ENCODE measurements at places on chromosomes 5 and 9.

GRCh38 chr5:81226286-81226685, 6.8 kb upstream of the CKMT2 start:
- no peak for DNase-seq

DNA sequence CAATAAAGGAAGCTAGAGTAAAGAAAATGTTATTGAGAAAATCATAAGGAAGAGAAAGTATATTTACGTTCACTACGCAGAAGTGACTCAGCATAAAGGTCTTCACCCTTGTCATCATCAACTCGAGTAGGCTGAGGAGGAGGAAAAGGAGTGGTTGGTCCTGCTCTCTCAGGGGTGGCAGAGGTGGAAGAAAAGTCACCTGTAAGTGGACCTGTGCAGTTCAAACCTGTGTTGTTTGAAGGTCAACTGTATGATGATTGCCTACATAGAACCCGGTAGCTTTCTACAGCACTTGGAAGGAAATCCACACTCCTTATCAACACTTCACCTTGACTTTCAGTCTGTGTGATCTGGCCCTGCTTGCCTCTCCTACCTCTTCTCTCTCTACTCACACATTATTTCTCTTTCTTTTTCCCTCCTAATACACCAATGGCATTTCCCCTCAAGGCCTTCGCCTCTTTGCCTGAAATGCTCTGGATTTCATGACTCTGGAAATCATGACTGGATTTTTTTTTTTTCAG, 109.3 kb upstream of the CPEB4 start:
- no peak for DNase-seq

- peak; percentile 95 for DNase-seq
Observed at GRCh38 chr9:123562844-123563346, 206.9 kb downstream of the CRB2 start.

DNA sequence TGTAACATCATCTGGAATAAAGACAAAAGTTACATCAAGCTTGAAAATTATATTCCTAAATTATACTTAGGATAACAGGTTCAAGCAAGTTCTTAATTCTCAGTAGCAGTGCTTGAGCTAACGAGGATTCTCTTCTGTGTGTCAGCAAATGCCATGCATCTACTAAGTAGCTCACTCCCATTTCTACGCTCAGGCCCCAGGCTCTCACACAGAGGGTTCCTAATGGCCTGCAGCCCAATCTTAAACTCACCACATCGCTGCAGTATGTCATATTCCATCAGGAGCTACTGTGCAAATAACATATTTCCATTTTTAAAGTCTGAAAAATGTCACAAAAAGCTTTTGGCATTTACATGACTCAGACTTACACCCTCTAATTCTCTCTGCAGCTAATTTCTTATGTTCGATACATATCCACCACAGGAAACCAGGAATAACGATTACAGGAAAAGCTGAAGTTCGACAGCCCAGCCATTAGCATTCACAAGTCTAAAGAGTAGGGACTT, 474.8 kb downstream of the EFNA5 start:
- no peak for DNase-seq

- peak; percentile 12 for DNase-seq
Observed at GRCh38 chr9:88998911-88999310, 7.6 kb downstream of the S1PR3 start.

GRCh38 chr5:115384587-115385375, 88.3 kb upstream of the CCDC112 start:
- no peak for DNase-seq

DNA sequence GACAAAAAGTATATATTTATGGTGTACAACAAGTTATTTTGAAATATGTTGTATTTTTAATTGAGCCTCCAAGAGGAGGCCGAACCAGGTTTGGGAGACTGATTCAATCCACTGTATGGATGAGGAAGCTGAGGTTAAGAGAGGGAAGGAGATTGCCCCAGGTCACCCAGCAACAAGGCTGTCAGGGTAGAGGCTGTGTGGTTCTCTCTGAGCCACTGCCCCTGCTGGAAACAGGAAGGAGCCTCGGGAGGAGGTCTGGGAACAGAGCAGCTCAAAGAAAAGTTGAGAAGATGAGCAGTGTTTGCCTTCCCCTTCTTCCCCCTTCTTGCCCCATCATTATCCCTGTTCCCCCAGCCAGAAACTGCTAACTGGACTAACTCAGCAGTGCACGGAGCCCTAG, 6.6 kb upstream of the FAT2 start:
- no peak for DNase-seq

- DNase-seq = no peak
Observed at GRCh38 chr5:173320259-173320658, 8.0 kb downstream of the STC2 start.

DNA sequence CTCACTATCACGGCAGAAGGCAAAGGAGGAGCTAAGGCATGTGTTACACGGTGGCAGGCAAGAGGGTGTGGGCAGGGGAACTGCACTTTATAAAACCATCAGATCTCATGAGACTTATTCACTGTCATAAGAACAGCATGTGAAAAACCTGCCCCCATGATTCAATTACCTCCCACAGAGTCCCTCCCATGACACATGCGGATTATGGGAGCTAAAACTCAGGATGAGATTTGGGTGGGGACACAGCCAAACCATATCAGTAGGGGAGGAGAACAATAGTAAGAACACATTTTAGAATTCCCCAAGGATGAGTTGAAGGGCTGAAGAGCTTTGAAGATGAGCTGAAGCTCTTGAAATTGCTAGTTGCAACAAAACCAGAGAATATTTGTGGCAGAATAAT, 287.9 kb downstream of the SMARCA2 start:
- DNase-seq = peak; percentile 3

GRCh38 chr5:129096382-129096991, 1.9 kb downstream of the ISOC1 start:
- no peak for DNase-seq

- no peak for DNase-seq
Observed at GRCh38 chr5:97543166-97543565, 360.1 kb upstream of the RIOK2 start.

DNA sequence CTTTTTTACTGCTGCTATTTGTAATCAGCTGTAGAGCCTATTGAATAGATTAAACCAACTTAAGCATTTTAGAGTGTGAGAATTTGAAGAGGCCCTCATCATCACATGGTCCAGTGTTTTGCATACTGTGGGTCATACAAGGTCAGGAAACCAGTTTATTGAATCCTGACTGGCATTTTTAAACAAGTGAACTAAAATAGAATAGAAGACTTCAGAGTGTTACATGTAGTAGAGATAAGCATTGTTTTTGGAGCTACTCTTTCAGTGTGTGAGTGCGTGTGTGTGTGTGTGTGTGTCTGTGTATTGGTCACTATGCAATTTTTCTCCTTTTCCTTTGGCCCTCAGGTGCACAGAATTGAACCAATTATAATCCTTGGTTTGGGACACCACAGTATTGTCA, 114.4 kb downstream of the SLC28A3 start:
- DNase-seq = no peak

DNA sequence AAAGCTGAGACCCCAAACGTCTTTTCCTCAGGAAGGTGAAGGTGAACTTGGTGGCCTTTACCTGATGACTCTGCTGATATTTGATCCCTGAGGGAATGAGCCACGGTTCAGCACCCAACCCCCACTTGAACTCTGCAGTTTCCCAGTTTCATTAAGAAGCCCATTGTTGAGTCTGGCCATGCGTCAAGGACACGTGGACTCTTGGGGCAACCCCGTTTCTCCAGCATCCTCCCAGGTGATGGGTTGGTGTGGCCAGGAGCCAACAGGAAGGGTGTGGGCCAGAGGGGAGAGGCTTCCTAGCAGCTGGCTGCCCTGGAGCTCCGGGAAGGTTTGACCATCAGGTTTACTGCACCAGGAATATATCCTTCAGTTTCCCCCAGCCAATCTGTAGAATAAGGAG, 59.5 kb upstream of the GNE start:
- DNase-seq = no peak

DNA sequence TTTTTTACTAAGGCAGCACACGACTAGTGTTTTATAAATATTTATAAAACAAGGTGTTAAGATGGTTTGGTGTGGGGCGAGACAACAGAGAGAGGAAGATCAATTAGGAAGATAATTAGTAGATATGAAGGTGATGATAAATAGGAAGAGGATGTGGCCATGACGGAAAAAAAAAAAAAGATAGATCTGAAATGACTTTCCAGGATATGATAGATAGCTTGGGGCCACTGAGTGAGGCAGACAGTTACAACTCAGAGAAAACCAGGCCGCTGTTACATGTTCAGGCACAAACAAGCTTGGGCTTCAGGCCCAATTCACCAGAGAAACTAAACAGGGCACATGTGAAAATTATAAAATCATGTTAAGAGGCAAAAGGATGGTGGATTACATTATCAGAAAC, 43.2 kb downstream of the KIAA0825 start:
- DNase-seq = no peak

- no peak for DNase-seq
Observed at GRCh38 chr9:110006657-110007056, 201.3 kb downstream of the C9orf152 start.

GRCh38 chr5:105754056-105754455, 1916.7 kb downstream of the EFNA5 start:
- DNase-seq = peak; percentile 51

DNA sequence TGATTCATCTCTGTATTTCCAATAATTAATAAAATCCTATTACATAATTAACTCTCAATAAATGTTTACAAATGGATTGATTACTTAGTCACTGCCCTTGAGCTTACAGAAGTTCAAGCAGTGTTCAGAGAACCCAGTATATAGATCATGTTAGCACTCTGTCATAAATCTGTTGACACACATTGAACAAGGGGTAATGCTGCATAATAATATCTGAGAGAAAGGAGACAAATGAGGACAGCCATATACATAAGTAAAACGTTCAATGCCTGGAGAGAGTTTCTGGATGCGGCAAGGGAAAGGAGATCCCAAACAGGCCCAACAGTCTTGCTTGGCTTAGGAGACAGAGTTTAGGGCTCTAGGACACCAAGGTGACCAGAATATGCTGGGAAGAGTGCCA, 270.2 kb downstream of the FBXL17 start:
- no peak for DNase-seq

DNA sequence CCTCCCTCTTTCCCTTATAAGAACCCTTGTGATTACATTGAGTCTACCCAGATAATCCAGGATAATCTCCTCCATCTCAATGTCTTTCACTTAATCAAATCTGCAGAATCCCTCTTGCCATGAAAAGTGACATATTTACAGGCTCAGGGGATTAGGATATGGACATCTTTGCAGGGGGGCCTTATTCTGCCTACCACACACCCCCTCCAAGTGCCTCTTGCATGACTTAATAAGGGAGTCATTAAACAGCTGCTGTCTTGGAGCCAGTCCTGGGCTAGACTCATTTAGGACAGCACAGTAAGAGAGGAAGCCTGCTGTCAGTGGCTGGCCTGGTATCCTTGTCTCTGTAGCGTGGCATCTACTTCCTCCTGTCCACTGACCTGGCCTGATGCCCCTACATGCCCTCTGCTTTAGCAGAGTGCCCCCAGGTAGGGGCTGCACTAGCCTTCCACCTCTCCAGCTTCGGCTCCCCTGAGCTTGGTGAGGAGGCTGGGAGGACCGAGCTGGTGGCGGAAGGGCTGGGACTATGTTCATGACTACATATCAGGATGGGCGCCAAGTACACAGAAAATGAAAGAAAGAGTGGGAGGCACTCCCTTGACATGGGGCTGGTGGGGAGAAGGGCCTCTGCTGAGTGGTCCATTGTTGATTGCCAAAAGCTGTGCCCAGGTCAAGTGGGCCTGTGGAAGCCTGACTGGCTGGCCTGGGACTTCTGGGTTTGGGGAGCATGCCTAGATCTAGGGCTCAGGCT, 17.2 kb downstream of the ENHO start:
- no peak for DNase-seq

DNA sequence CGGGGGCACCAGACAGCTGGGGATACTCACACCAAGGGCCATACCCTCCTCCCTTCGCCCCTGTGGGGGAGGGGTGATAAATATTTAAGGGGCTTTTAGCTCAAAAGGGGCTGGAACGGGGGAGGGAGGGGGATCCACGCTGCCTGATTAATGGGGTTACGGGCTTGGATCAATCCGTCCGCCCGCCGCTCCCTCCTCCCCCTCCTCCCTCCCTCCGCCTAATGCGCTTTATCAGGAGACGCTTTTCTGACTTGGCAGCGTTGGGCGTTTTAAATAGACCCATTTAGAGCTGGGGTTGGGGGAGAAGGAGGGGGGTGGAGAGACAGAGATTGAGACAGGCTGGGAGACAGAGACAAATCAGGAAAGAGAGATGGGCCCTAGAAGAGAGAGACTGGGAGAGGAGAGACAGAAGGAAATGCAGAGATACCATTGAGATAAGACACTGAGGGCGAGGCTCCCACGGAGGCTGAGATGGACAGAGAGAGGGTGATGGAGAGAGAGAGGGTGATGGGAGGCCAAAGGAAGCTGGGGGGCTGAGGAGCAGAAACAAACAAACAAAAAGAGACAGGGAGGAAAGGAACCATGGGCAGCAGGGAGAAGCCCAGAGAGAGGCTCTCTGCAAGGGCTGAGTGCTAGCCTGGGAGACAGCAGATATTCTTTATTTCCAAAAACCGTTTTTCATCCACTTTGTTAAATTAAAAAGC, 10.3 kb downstream of the CNTFR start:
- no peak for DNase-seq

DNA sequence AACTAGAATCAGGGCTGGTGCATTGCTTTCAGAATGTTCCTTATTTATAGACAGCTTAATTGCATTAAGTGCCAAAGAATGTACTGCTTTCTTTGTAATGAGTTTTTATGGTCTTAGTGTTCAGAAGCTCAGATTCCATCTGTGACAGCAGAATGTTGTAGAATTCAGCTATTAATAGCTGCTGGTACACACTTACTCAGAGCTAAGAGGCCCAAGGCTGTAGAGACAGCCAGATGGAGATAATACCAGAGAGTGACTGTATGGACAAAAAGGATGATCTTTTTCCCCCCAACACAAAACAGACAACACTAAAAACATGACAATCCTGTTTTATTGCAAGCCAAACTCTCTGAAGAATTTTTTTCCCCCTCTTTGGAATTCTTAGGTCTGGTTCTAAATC, 50.2 kb downstream of the PPP2R2B start:
- no peak for DNase-seq

DNA sequence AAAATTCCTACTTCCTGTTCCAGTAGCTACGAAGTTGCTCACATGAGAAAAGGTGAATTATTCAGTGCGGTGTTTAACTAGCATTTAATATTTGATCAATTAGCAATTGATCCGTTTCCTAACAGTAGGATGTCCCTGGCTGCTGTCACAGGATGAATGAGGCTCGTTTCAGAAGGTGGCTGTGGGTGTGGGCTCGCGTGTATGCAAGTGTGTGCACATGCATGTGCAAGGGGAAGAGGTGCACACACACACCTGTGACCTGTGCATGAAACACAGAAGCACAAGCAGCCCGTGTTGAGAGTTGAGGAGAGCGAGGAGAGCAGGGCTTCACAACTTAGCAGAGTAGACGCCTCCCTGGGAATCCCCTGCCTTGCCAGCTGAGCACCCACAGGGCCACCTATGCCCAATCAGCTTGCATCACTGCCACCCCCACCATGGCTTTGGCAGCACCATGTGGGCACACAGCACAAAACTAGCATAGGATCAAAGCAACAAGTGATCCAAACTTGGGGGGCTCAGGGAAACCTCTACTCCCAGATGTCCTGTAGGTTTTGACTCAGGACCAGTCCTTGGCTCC, 107.2 kb downstream of the C5orf15 start:
- no peak for DNase-seq

- peak; percentile 80 for DNase-seq
Observed at GRCh38 chr9:114968671-114969070, 38.3 kb upstream of the TNFSF8 start.

Data from fibroblast of skin of right biceps (primary cell).